Esophagus (tissue), 2 donors: ENCODE measurements at places on chromosomes 4 and X. TPM values are rescaled to one million over a fixed set of nuclear protein-coding genes. Genes with fewer than 3 reads are reported as not detected.

Gene RAB33B
- 2.3 TPM for polyA plus RNA-seq

Gene KLHL8
- polyA plus RNA-seq, result 1.3 TPM

Gene SLITRK4
- 0.02 TPM for polyA plus RNA-seq

Gene GAB3
- 0.56 TPM for polyA plus RNA-seq

Gene ITM2A
- polyA plus RNA-seq, result 9.7 TPM

Gene MAGEE1
- polyA plus RNA-seq, result 0.63 TPM

Gene CYBB
- 0.67 TPM for polyA plus RNA-seq

Gene ANXA10
- 0.51 TPM for polyA plus RNA-seq

Gene PLK4
- polyA plus RNA-seq, result 4.0 TPM

Gene DLG3
- 19.0 TPM for polyA plus RNA-seq

Gene PABPC1L2A
- polyA plus RNA-seq, result not detected

Gene PLRG1
- polyA plus RNA-seq, result 56.0 TPM

Gene COL4A6
- polyA plus RNA-seq, result 5.0 TPM

Gene RNF128
- 3.3 TPM for polyA plus RNA-seq

Gene C4orf51
- not detected for polyA plus RNA-seq
